ENCODE measurements at places on chromosomes 1 and 21. TPM values are rescaled to one million over a fixed set of nuclear protein-coding genes. Genes with fewer than 3 reads are reported as not detected.

- DNase-seq, result no peak
These were observed 34.8 kb downstream of the KCNAB2 start for GRCh38 chr1:6080469-6080868.

GRCh38 chr1:167465743-167466142, 52.6 kb downstream of the CD247 start:
- DNase-seq, result no peak

DNA sequence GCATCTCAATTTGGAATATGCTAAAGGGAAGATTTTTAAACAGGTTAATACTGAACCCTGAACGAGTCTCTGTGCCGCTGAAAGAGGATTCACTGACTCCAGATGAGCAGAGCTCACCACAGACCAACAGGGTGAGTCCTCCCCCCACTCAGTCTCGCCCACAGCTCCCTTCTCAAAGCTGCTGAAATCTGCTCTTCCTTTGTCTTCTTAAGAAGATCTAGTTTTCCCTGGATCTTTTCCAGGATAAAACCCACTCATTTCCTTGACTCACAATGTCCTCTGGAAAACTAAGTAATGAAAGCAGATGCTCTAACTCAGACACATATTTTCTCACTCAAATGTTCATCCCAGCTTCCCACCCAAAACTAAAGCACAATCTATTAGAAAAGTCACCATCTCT, 447.0 kb upstream of the PKN2 start:
- DNase-seq, result no peak

GRCh38 chr1:201418461-201418860, 3.1 kb downstream of the TNNI1 start:
- peak; percentile 21 for DNase-seq

DNA sequence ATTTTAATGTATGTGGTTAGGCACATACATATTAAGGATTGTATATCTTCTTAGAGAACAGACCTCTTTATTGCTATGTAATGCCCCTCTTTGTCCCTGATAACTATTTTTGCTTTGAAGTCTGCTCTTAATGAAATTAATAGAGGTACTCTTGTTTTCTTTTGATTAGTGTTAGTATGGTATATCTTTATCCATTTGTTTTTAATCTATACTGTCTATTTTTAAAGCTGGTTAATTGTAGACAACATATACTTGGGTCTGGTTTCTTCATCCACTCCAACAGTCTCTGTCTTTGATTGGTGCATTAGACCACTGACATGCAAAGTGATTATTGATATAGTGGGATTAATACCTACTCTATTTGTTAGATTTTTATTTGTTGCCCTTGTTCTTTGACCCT, 36.0 kb downstream of the LEPR start:
- DNase-seq, result no peak

DNA sequence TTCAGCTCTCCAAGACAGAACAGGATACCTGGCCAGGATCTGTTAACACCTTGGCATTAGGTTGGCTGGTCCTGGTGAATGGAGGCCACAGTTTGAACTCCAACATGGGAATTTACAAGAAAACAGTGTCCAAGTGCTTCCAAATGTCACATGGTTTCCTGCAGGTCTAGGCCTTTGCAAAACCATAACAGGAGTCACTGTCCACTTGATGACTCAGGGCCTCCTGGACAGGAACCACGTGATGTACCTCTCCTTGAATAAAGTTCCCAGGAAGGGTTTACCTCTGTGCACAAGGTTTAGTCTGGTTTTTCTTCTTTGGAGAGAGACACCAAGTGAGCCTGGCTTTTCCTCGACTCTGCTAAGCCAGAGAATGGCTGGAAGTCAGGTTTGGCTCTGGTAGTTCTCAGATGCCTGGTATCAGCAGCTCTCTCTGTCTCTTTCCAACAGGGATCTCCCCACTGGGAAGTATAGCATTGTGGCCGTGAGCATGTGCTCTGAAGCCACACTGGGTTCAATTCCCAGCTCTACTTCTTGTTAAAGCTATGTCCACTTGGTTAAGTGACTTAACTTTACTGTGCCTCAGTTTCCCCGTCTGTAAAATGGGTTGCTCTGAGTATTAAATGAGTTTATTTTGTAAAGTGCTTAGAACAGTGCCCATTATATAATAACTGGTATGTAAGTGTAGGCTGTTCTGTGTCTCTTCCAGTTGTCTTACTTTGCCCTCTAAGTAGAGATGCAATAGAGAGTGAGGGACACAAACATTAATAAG, 27.3 kb upstream of the TMEM61 start:
- DNase-seq, result no peak

DNA sequence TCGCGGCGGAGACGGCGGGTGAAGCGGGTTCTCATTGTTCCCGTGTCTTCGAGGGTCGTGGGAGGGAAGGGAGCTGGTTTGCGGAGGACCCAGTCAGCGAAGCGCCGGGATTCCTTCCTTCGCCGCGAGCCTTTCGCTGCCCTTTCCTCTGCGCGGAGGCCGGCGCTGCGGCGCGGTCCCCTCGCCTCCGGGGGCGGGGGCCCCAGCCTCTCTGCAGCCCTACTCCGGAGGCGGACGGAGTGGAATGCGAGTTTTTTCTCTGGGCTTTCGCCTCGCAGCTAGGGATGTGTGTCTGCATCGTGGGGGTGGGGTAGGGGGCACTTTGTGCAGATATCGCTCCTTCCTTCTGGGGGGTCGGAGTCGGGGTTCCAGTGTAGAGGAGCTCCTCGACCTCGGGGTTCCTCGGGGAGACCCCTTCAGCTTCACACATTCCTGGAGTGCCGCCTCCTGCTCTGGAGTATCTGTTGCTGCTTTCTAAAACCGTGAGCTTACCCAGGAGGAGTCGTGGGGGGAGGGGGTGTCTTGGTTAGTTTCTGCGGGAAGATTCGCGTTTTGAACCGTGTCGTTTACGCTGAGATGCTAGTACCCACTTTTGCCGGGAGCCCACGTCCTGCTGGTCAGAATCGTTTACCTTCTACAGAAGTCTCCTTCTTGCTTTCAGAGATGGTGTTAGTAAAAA, 595 bp downstream of the RNF2 start:
- peak; percentile 51 for DNase-seq

- DNase-seq, result no peak
These were observed 10.6 kb downstream of the COL16A1 start for GRCh38 chr1:31693231-31693630.

Gene AHCTF1
- total RNA-seq, result 32.4 TPM

Gene MTARC1
- 9.9 TPM for total RNA-seq

Gene ZNF436
- total RNA-seq, result 35.4 TPM

Gene AMY2B
- total RNA-seq, result 16.7 TPM

Gene CR1L
- not detected for total RNA-seq

Gene LEFTY2
- total RNA-seq, result 5.1 TPM

Gene GRIK3
- 0.68 TPM for total RNA-seq
